Fibroblast of skin of left quadriceps (primary cell): ENCODE measurements at places on chromosomes 5 and 9.

GRCh38 chr9:135332979-135333748 is 146.4 kb upstream of the PPP1R26 start:
- no peak for DNase-seq

DNA sequence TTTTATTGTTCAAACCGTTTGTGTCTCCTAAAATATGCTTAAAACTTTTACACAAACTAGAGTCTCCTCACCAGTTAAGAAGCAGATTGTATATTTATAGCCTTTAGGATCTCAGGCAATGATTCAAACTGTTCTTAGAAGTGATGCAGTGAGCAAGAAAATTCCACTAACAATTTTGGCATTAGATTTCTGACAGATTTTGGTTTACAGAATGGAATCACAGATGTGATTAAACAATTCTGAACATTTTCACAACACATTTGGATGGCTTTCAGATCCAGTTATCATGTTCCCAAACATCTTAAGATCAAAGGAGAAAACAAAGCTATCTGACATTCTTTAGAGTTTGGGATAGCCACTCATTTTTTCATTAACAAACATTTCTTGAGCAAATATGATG is 181.7 kb upstream of the RIOK2 start:
- no peak for DNase-seq

GRCh38 chr5:102778478-102778877 is 23.4 kb downstream of the PAM start:
- DNase-seq = peak; percentile 64

GRCh38 chr5:97135868-97136267 is 6.5 kb downstream of the LIX1 start:
- no peak for DNase-seq

DNA sequence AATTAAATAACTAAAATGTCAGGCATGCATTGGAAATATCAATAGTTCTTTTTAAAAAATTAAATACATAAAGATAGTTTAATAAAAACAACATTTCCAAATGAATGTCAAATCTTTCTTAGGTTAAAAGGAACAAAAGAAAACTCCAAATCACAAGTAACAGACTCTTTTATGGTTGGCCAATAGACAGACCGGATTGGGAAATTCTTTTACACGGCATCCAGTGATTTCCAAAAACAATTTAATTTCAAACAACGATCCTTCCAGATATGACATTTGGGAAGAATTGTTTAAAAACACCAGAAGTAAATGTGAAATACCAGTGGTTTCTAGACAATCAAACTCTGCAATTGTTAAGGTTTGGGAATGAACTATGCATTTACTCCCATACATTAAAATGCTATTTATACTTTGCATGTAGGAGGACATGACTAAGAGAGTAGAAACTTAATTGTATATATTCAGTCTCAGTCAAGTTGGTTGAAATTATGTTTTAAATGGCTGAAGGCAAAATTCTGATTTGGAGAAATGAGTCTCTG is 32.8 kb downstream of the ZNF474 start:
- DNase-seq = no peak
